CD4-positive, alpha-beta T cell treated with Interleukin-17A for 4 hours (primary cell): ENCODE measurements at places on chromosomes 7 and 10.

DNA sequence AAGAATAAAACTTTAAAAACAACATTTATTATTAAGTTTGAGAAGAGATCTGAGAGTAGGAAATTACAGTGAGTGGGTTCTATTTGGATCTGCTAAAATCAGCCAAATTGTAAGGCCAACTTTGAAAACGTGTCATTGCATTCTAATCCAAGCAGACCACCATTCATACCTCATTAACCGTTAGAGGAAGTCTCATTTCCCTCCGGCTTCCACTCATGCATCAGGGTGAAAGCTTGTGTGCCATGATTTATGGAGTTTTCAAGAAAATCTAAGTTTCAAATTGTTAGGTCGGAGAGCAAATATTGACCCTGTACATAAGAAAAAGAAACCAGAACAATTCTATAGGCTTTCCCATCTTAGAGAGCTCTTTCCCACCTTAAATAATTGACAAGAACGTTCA lies 166.6 kb upstream of the NRG3 start:
- no peak for DNase-seq

GRCh38 chr7:74615933-74616780 lies 41.4 kb upstream of the GTF2I start:
- peak; percentile 43 for DNase-seq

DNA sequence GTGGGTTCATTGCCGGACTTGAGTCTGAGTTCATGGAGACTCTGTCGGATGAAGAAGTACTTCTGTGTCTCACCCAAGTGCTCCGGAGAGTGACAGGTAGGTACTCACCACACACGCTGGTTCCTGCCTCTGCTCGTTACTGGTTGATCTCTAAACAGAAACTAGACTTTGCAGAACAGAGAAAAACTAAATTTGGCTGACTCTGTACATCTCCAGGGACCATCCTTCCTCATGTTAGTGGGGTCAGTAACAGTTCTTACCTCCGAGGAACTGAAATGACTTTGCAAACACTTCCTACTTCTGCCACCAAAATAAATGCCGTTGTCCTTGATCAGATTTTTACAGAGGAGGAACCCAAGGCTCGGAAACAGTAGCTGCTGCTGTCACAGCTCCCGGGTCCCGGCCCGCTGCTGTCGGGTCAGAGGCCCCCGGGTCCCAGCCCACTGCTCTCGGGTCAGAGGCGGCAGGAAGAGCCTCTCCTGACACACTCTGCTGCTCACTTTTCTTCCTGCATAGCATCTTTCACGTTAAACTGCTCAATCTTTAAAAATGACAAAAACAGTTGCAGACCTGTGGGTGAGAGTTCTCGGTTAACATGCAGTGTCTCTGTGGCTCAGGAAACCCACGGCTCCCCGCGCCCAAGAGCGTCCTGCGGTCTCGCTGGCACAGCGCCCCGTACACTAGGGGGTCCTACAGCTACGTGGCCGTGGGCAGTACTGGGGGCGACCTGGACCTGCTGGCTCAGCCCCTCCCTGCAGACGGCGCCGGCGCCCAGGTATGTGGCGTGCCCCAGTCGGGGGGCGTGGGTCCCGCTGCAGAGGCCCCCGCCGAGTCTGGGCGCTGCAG lies 4.8 kb upstream of the MTG1 start:
- DNase-seq, result peak; percentile 63

DNA sequence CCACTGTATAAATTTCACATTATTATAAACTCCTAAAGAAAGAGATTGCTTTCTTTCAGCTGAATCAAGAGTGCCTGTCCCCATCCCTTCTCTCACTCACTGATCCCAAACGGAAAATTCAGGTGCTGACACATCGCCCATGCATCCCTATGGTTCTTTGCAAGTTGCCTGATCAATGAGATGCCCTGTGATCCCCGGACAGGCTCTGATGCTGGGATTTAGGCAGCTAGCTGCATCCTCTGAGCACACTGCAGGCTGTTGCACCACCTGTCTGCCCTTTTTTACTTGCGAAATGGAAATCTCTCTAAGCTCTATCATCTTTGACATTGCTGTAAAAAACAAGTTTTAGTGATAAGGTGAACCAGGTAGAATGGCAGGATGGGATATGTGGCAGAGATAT lies 456.5 kb downstream of the GATA3 start:
- DNase-seq, result no peak

GRCh38 chr7:36865019-36865418 lies 140.7 kb upstream of the AOAH start:
- no peak for DNase-seq

- DNase-seq, result no peak
These were observed 17.2 kb upstream of the SLC29A4 start for GRCh38 chr7:5265320-5266190.

DNA sequence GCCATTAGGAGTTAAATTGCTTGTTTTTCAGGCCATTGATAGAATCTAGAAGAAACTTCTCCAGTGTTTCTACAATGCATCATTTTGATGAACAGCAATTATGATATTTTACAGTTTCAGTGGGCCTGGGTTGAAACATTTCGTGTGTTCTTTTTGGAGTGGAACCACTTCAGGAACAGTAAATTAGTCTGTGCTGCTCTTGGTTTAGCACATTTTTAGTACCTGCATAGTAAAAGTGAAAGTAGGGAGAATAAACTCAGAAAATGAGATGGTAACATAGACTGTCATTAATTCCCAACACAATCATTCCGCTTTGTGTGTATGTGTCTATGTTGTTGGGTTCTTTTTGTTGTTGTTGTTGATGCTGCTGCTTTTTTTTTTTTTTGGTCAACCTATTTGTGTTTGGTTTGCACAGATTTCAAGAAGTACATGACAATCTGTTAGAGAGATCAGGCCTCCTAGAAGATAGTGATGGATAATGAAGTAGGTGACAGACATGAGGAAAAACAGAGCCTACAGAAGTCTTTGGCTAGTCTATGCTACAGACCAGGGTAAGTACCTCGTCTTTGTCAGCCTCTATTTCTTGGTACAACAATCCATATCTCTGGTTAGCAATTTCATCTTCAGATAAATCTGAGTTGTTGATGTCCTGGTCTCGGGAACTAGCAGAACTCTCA lies 154.0 kb upstream of the TARP start:
- DNase-seq, result no peak

DNA sequence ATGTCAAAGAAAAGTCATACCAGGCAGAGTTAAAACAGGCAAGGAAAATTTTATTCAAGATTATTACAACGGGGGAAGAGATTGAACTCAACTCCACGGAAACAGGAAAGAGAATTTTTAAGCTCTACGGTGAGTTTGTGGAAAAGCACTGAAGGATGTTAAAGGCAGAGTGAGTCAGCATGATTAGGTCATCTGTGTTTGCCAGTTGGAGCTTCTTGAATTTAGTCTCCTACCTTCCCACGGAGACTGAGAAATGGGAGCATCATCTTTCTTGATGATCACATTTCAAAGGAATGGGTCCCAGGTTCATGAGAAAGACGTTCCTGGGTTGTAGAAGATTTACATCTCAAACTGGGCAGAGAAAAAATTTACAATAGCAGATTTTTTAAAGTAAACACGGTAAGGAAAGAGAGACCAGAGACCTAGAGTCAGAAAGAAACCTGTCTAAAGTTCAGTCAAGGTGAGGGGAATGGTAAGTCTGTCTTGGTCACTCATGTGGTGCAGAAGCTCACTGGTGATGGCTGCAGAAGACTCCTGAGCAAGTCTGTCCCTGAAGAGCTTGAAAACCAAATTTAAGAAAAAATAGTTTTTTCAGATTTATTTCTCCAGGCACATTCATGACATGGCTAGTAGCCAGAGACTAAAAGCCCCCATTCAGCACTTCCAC lies 516.9 kb upstream of the LRRN3 start:
- no peak for DNase-seq

GRCh38 chr7:68679459-68680234 lies 918.6 kb upstream of the AUTS2 start:
- no peak for DNase-seq

GRCh38 chr7:30074422-30075030 lies 46.3 kb downstream of the PLEKHA8 start:
- no peak for DNase-seq

DNA sequence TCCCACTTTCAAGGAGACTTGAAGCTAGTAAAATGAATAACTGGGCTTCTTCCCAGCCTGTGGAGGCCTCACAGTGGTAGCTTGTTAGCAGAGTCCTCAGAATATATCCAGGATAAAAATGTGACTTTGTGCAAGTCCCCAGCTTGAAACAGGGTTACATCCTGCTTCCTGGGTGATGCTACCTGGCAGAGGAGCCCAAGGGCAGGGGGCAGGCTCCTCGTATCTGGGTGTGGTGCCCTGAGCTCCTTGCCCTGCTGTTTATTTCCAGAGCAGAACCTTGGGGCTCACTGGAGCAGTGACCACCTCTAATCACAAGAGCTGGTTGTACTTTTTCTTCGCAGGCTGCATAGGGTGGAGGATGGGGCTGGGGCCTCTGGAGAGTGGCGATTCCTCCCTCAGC lies 94.8 kb downstream of the GRK5 start:
- DNase-seq, result peak; percentile 53

- no peak for DNase-seq
These were observed 4.5 kb upstream of the RALA start for GRCh38 chr7:39618868-39619267.

DNA sequence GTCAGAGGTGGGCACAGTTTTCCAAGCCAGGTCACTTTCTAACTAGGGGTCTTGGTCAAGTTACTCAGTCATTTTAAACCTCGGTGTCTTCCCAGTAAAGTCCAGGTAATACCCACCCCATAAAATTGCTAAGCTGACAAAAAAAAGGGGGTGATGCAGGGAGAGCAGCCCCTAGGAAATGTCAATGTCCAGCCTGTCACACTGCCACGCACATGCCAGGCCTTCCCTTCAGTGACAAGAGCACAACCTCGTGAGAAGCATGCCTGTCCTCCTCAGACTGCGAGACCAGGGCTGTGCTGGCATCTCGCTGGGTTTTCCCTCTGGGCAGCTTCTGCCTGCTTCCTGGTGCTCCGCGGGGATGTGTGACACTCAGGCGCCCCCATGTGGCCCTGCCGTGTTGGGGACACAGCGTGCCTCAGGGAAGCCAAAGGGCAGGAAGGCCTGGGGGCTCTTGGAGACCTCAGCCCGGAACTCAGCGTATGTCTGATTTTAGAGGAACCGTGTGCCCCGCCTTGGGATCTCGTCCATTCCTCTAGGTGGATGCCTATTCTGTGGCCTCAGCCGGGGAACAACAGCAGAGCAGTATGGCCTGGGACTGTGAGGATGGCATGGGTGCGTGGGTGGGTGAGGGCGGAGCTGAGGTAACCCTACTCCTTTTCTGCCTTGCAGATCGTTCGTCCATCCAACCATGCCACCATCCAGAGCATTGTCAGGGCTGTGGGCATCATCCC lies 10.2 kb upstream of the GDF2 start:
- DNase-seq, result peak; percentile 91

DNA sequence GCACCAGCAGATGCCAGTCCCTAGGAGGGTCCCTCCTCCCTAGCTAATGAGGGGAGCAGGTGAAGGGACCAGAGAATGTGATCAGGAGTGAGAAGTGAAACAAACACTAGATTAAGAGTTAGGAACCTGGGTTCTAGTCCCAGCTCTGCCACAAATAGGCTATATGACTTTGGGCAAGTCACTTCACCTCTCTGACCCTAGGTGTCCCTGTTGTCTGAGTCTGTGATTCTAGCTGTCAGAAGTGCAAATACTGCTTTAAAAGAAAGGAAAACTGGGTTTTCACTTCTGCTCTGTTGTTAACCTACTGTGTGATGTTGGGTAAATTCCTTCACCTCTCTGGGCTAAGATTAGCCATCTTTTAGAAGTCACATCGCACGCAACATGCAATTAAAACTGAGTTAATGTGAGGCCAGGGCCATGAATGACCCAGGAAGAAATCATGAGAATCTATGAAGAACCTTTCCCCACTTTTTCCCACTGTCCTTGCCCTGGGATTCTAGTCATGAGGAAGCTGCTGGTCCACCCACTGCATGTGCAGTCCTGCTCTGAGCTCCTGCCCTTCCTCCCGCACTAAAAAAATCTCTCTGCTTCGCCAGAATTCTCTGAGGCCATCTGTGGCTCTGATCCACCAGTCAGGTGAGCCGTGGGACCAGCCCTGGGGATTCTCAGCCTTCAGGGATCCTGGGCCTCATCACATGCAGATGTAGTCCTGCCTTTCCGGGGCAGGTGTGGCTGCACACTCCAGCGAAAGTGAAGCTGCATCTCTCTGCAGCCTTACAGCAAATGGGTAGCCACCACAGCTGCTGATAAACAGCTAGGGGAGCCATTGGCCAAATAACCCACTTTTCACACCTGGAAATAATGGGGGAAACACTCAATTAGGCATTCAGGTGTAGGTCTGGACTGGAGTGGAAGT lies 181.7 kb downstream of the PLXNA4 start:
- DNase-seq, result peak; percentile 38

GRCh38 chr10:103800789-103801540 lies 54.4 kb downstream of the SH3PXD2A start:
- DNase-seq, result peak; percentile 63

DNA sequence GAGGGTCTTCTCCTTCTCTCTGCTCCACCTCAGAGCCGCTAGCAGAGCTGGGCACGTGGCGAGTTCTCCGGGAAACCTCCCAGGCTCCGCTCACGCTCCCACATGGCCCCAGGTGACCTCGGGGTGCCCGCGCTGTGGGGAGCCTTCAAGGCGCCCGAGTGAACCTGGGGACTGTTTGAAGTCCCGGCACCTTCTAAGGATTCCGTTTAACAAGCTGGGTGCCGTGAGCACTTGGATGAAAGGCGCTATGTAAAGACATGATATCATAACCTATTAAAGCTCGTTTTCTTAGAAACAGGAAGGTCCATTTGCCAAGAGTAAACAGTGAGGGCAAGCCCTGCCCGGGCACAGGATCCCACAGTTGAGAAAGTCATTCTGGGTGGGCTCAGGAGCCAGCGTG lies 15.8 kb upstream of the MYL10 start:
- no peak for DNase-seq

DNA sequence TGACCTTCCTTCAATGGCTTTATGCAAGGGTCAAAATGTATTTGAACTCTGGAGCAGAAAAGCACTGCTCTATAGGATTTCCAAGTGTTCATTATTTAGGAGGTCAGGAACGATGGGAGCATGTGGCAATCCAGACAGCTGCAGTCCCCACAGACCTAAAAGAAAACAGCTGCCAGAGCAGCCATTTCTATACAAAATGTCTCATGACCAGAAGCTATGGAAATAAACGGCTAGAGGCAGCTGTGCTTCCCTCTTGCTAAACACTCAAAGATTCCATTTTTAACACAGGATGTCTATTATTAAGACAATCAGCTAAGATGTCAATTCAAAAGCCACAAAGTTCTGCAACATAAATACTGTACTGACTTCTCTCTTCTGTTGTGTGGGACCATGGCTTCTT lies 879.1 kb upstream of the C7orf33 start:
- no peak for DNase-seq
